ENCODE measurements at places on chromosomes 2 and 18.

DNA sequence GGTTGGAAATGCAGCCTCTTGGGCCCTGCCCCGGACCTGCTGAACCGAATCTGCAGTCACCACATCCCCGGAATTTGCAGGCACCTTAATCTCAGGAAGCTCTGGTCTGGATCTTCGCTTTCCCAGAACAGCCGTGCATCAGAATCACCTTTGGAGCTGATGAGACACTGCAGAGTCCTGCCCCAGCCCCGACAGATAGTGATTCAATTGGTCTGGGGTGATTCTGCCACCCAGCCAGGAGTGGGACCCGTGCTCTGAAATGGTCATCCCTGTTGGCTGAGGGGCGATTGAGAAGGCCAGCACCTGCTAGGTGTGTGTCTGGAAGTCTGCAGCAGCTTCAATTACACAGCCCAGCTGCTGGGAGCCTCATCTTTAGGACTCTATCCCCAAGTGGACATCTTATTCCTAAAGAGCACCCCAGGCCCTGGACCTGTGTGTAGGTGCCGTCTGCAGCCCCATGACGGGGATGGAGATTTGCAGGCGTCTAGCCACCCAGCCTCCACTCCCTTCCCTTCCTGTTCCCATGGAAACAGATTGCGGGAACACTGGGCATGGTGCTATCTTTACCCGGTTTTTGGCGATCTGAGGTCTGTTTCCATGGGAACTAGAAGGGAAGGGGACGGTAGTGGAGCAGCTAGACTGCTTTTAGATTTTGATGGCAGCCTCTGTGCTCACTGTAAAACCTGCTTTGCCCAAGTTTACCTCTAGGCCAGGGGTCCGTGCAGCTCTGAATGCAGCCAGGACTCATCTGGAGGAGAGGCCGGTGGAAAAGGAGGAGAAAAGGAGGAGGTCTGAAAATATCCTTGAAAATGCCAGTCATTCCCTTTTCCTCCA lies 156.1 kb downstream of the LDLRAD4 start:
- DNase-seq, result no peak

DNA sequence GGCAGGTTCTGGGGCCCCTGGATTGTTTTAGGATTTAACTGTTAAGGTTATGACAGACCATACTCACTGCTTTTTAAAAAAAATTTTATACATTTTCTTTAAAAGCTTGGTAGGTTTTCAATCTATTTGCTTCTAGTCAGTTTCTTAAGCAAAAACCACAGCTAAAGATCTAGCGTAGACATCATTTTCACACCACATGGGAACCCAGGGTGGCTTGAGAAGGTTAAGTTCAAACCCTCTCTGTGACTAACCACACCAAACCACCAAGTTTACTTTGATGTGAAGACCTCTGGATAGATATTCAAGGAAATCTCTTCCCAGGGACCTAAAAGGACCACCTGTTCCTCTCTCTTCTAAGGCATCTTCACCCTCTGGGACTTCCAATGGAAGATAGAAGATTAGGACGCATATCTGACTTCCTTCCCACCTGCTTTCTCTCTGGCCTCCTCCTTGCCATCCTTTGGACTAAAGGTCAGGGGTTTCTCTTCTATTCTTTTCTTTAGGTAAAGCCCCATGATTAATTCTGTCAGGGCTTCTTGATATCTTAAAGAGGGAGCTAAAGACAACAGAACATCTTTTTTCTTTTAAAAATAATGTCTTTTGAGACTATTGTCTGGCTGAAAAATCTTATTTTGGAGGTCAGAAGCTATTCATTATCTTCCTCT lies 32.3 kb downstream of the FOSL2 start:
- DNase-seq, result no peak

- no peak for DNase-seq
Measured at GRCh38 chr2:32058130-32058529, 5.2 kb upstream of the SPAST start.

DNA sequence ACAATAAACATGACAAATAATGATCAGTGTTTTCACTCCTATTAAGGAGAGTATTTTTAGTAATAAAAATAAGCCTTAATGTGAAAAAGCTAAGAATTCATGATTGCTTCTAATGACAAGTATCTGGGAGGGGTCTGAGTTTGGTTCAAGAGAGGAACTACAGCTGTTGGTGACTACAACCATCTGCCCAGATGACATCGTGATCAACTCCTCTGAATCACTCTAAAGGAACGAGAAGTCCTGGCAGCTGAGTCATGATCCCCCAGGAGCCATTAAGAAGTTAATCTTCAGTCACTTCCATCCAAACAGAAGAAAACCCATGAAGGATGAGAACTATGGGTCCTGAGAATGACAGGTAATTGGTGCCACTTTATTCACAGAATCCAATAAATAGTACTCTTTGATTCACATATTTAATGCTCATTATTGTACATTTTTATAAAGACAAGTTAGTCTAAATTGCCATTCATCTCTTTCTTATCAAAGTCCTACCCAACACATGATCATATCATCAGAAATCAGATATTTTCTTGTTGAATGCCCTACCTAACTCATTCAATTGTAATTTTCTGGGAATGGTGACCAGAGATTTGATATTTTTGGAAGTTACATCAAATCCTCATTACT lies 6.8 kb downstream of the TFPI start:
- DNase-seq, result peak; percentile 38

DNA sequence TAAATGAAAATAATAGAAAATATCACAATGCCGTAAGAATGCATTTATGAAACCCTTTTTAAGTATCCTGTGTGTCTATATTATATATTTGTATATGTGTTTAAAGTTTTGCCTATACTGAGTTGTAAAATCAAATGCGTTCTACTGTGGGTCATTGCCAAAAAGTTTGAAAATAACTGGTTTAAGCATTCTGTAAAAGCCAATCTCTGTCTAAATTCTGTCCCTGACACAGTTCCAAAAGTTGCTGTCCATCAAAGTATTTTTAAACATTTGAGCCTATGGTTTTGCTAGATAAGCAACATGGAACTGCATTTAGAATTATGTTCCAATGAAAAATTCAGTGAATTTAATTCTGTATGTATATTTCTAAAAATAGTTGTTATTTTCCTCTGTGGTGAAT lies 1360.4 kb upstream of the CRIM1 start:
- DNase-seq, result no peak

- no peak for DNase-seq
Measured at GRCh38 chr18:7514796-7515440, 52.2 kb upstream of the PTPRM start.

- DNase-seq, result peak; percentile 15
Measured at GRCh38 chr2:133362061-133362476, 206.2 kb downstream of the NCKAP5 start.

- DNase-seq, result peak; percentile 4
Measured at GRCh38 chr18:36590621-36591580, 237.9 kb downstream of the TPGS2 start.

DNA sequence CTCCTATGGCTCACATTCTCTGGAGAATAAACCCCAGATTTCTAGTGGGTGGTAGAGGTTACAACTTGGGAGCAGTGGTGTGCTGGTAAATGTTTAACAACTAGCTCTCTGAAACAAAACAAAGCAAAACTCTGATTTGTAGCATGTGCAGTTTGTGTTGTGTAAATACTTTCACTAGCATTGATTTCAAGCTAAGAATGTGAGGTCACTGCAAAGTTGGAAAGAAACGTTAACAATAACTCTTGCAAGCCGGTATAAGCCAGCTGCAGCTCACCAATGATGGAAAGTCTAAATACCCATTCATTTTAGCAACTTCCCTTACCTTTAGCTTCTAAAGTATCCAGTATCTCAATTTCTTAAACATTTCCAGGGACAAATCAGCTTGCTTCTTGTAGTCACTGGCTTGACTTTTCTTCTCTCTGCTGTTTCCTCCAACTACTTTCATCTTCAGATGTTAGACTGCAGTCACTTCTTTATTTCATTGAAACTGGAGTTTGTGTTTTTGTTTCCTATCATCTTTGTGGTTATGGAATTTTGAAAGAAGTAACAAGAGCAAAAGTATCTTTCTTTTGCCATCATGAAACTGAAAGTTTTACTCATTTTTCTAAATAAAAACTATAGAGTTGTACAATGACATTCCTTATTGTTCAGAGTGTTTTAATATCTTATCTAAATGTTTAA lies 140.2 kb downstream of the PLCL1 start:
- no peak for DNase-seq

DNA sequence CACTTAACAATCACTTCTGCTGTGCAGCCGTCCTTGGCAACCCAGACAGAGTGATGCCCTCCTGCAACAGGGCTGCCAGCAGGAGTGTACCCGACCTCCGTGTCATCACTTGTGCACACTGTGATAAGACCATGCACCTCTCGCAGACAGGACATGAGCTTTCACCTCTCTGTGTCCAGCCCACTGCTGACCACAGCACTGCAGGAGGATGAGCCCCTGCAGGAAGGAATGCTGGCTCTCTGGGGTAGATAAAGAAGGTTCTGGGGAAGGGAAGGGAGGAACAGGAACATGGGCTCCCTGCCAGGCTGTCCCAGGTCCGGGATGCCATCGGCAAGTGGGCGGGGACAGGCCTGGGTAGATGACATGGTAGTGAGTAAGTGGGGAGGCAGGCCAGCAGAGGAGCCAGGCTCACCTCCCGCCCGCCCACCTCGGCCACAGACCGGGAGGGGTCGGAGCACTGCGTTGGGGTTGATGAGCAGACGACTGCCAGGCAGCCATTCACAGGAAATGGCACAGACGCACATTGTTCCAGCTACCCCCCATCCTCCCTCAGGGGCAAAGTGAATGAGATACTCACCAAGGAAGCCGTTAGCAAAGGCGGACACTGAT lies 18.6 kb upstream of the COL6A3 start:
- DNase-seq, result peak; percentile 69

GRCh38 chr2:35503311-35503710 lies 852.3 kb upstream of the CRIM1 start:
- DNase-seq, result peak; percentile 13

GRCh38 chr2:73970850-73971471 lies 13.7 kb upstream of the TET3 start:
- no peak for DNase-seq

- DNase-seq, result no peak
Measured at GRCh38 chr2:15656090-15656489, 64.4 kb downstream of the DDX1 start.

- no peak for DNase-seq
Measured at GRCh38 chr18:67385455-67385854, 131.1 kb downstream of the DSEL start.

DNA sequence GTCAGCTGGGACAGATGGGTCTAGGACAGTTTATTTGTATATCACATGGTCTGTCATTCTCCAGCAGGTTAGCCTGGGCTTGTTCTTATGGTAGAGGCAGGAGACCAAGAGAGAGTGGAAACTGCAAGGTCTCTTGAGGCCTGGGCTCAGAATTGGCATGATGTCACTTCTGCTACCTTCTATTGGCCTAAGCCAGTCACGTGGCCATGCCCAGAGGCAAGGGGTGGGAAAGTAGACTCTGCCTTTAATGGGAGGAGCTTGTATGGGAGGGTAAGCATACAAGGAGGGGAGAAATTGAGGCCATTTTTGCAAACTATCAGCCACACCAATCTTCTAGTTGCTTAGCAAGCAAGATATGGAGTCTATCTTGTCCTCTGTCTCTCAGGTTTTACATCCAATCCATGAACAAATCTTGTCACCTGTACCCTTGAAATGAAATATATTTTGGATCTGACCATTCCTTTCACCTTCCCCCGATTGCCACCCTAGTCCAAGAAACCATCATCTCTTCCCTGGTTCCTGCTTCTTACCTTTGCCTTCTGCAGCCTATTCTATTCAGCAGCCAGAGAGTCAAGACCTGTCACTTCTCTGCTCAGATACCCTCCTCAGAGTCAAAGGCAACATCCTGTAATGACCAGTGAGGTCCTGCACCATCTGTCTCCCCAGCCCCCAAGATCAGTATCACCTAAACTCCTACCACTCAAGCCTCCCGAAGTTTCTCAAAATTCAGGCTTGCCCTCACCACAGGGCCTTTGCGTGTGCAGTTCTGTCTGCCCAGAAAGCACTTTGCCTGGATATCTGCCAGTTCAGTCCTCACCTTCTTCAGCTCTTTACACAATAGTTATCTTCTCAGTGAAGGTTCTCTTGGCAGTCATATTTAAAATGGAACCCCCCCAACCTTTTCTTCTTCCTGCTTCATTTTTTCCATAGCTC lies 240.0 kb downstream of the LOXHD1 start:
- DNase-seq, result no peak
